ENCODE measurements at places on chromosomes 3 and 15.

DNA sequence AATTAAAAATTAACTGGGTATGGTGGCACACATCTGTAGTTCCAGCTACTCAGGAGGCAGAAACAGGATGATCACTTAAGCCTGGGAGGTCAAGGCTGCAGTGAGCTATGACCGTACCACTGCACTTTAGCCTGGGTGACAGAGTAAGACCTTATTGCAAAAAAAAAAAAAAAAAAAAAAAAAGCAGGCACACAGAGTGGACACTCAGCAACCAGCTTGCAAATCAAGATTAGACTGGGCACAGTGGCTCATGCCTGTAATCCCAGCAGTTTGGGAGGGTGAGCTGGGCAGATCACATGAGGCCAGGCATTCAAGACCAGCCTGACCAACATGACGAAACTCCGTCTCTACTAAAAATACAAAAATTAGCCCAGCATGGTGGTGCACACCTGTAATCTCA is 5.4 kb downstream of the CLN6 start:
- no peak for DNase-seq

- no peak for DNase-seq
Measured at GRCh38 chr3:194275291-194275690, 75.8 kb downstream of the CPN2 start.

DNA sequence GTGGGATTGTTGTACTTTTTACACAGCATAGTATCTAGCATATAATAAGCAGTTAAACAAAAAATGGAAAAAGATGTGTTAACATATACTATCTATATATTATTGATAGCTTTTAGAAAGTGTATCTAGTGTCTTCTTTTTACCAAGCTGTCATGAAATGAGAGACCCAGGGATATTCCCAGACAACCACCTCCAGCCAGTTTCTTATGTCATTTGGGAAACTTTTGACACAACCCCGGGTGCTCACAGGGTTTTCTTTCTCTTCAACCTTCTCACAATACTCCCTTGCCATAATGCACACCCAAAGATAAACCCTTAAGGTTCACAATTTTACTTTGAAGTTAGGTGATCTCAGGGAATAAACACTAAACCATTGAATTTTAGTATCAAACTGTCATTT is 4.8 kb upstream of the PLA1A start:
- no peak for DNase-seq

DNA sequence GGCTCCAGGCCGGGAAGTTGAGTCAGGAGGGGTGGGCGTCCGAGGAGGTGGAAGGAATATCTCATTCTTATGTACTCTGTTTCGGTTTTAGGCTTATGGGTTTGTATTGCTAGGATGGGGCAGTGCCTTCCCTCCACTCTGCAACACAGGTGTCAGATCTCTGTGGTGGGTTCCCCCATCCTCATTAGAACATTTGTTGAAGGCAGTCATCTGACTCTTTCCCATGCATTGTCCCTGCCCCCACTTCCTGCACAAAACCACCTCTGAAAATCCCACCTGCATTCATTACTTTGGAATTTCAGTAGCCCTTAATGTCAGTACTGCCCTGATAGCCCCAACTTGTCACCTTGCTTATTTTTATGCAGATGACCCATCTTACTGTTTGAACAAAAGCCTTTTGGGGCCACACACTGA is 29.5 kb downstream of the GYG1 start:
- DNase-seq: no peak

- DNase-seq: no peak
Measured at GRCh38 chr3:160312014-160312624, 86.9 kb downstream of the C3orf80 start.

GRCh38 chr3:23192816-23193215 is 10.3 kb upstream of the UBE2E2 start:
- no peak for DNase-seq

DNA sequence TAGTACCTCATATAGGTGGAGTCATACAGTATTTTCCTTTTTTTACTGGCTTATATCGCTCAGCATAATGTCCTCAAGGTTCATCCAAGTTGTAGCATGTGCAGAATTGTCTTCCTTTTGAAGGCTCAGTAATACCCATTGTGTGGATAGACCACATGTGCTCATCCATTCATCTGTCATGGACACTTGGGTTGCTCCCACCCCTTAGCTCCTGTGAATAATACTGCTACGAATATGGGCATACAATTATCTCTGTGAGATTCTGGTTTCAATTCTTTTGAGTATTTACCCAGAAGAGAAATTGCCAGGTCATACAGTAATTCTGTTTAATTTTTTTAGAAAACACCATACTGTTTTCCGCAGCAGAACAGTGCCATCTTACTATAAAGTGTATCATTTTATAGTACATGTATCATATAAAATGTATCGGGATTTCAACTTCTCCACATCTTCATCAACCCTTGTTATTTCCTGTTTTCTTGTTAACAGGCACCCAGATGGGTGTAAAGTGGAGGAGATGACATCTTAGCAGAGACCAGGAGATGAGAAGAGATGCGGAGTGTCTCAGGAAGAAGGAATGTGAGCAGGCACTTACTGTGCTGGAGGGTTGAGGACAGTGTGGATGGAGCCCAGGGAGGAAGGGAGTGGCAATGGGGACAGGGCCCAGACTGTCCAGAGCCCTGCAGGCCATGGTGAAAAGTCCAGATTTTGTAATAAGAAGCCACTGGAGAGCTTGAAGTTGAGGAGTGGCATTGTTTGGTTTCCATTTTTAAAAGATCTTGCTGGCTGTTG is 27.0 kb upstream of the PRR23E start:
- no peak for DNase-seq

GRCh38 chr3:116841003-116841735 is 131.6 kb downstream of the TUSC7 start:
- no peak for DNase-seq

GRCh38 chr3:33277193-33277882 is at the start of gene FBXL2:
Gene FBXL2 (plus strand): TSS chr3:33277442. CDS start chr3:33277513, 71 bp downstream.
- DNase-seq: no peak

GRCh38 chr3:144499001-144499930 is 527.6 kb downstream of the DIPK2A start:
- no peak for DNase-seq

DNA sequence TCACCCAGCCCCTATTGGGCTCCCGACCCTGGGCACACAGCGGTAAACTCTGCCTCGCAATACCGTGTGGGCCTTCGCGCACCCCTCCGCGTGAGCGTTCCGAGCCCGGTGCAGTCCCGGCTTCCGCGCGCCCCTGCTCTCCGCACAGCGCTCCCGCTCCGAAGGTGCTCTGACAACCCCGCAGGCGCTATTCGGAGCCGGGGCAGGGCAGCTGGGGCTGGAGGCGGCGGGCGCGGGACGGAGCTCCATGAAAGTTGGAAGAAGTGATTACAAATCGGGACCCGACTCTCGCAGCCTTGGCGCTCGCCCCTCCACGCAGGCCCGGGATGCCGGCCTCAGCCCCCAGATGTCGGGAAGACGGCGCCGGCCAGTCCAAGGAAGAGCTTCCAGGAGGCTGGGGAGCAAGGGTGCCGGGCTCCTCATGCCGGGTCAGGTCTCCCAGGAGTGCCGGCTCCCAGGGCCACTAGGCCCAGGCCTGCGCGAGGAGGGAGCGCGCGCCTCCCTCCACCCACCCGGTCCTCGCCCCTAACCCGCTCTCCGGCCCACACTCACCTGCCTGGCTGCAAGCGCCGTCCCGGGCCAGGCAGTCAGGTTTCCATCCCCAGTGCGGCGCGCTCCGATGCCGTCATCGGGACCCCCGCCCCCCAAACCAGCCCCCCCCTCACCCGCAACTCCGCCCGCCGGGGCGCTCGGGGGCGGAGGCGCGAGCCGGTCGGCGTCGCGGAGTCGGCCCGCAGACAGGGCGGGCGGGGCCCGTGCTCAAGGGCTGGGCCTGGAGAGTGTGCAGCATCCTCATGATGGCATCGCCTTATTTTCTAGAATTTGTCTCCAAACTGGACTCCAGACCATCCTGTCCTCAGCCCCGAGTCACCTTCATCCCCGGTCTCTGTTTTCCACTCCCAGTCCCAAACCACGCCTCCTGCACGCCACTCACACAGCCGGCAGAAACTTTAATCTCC is at the start of gene KIF7:
TSS of gene KIF7 (minus strand) at position 621 of the 959 bp plus-strand sequence. CDS start 2,537 bp downstream, outside the sequence.
- DNase-seq: no peak

DNA sequence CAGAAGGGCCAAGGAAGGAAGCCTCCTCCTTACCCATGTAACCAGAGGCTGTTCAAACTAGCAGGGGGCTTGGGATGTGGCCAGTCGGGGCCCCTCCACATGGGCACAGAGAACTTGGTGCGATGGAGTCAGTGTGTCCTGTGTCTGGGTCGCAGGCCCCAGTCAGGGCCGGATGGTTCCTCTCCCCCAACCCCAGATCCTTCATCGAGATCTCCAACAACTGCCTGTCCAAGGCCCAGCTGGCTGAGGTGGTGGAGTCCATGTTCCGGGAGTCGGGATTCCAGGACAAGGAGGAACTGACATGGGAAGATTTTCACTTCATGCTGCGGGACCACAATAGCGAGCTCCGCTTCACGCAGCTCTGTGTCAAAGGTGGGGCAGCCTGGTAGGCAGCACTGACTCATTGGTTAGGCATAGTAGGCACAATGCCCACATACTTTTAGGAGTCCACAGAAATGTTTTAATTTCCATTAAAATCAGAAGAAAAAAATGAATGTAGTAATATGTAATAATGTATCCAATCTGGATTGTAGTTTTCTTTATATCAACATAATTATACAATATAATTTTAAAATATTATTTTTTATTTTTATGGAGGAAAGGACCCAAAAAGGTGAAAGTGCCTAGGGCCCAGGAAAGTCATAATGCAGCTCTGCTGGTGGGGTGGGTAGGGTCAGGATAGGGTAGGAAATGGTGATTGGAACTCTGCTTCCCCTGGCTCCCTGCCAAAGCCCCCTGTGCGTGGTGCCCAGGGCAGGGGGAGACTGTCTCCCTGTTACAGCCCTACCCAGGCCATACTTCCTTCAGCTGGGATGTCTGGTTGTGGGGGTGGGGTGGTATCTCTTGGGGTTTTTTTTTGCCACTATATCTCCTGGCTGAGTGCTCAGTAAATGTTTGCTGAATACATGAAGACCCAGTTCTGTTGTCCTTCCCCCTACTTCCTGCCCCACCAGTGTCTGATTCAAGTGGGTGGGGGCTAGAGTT is 18.6 kb downstream of the DUOX1 start:
- no peak for DNase-seq

DNA sequence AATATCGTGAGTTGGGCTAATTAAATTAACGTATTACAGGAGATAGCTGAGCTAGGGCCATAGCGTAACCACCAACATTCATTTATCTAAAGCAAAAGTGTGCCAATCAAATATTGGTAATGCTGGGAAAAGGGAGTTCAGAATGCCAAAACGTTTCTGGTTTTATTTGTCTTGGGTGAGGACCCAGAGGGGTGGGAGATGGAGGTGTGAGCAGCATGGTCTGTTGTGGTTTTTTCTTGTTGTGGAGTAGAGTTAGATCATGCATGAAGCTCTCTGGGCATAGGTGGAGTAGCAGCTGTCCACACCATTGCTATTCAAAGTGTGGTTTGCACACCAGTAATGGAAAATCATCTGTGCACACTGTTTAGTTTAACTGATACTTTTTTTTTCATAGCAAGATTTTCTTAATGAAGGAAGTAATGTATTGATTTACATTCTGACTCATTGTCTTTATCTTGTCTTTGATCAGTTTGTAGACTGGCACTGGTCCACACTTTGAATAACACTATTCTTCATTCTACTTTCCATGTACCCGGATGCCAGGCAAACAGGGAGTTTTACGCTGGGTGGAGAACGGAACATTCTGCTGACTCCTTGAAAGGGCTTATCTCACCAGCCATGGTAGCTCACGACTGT is 50.8 kb upstream of the CRTC3 start:
- no peak for DNase-seq

- DNase-seq: no peak
Measured at GRCh38 chr3:30577788-30578187, 28.6 kb upstream of the TGFBR2 start.

GRCh38 chr3:57729334-57730045 is 26.6 kb upstream of the SLMAP start:
- DNase-seq: no peak

GRCh38 chr3:11140713-11141104 is 13.6 kb upstream of the HRH1 start:
- no peak for DNase-seq

- no peak for DNase-seq
Measured at GRCh38 chr15:74829991-74830390, 3.6 kb downstream of the CPLX3 start.

- DNase-seq: peak; percentile 70
Measured at GRCh38 chr15:59237119-59237855, 30.6 kb downstream of the LDHAL6B start.

GRCh38 chr3:57646723-57647122 is 46.2 kb downstream of the DENND6A start:
- DNase-seq: no peak

GRCh38 chr3:194364314-194364651 is 5.3 kb downstream of the LRRC15 start:
- no peak for DNase-seq

GRCh38 chr3:121690777-121691405 is 30.2 kb upstream of the HCLS1 start:
- DNase-seq: peak; percentile 23

- no peak for DNase-seq
Measured at GRCh38 chr3:16849795-16850194, 35.0 kb upstream of the PLCL2 start.

DNA sequence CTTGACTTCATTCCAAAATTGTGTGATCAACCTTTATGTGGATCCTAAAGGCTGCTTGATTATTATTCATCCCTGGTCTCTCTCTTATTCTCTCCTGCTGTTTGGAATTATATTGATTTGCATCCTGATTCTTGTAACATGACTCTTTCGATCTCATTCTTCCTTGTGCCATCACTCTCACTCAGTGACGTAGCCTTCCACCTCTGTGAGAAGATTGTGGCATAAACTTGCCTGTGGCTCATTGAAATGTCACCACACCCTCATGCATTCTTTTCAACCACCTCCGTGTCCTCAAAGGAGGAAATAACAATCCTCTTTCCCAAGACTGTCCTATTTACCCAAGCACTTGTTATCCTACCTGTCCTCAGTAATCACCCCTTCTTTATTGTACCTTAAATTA is 41.3 kb upstream of the GCNT3 start:
- no peak for DNase-seq

DNA sequence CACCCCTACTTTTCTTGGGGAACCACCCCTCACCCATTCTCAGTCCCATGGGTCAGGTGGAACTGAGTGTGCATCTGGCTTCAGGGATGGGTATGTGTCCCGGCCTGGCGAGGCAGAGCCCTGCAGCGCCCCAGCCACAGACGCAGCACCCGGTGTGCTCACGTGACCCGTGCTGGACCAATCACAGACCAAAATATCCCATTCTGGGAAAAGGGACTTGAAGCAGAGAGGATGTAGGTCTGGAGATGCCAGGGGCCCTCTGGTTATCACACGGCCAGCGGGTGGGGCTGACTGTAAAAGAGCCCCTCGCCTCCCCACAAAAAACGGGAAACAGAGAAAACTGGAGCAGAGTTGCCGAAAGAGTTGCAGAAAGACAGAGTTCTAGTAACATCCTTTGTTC is 138.0 kb upstream of the RAD18 start:
- DNase-seq: no peak

DNA sequence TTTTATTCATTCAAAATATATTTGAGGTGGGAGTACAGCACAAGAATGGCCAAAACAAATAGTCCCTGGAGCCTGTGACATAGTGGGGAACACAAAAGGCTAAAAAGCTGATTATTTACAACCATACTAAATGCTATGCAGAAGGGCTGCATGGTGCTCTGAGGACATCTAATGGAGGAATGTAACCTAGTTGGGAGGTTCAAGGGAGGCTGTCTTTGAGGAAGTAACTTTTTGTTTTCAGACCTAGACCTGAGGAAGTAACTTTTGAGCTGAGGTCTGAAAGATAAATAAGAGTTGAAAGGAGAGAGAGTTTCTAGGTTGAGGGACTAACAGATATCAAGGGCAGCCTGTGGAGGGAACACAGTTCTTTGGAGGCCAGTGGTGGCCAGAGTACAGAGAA is 34.8 kb upstream of the RASA2 start:
- DNase-seq: peak; percentile 80
